Myometrial cell (primary cell): ENCODE measurements at places on chromosomes 3 and 15. TPM values are rescaled to one million over a fixed set of nuclear protein-coding genes. Genes with fewer than 3 reads are reported as not detected.

Gene ADCY5
- 0.53 TPM in 1 of 2 replicates, not detected in the other for total RNA-seq

Gene HCLS1
- total RNA-seq = 2.3 and 3.7 TPM in 2 replicates

Gene EAF2
- 0.29 and 1.4 TPM in 2 replicates for total RNA-seq

Gene PPM1L
- total RNA-seq = under 0.01 TPM in 1 of 2 replicates, not detected in the other

Gene TMEM158
- total RNA-seq = 83.0 and 89.3 TPM in 2 replicates

Gene C3orf70
- total RNA-seq = 0.18 and 0.29 TPM in 2 replicates

Gene ANAPC13
- 69.5 and 93.2 TPM in 2 replicates for total RNA-seq

Gene CSTA
- 0.89 TPM in 1 of 2 replicates, not detected in the other for total RNA-seq

Gene UTS2B
- 0.89 TPM in 1 of 2 replicates, not detected in the other for total RNA-seq

Gene SYNM
- 0.29 and 1.1 TPM in 2 replicates for total RNA-seq

Gene SLC35G2
- 16.4 and 18.4 TPM in 2 replicates for total RNA-seq

Gene NR2F2
- 24.6 and 30.3 TPM in 2 replicates for total RNA-seq
